ENCODE measurements at places on chromosomes 3 and 15. TPM values are rescaled to one million over a fixed set of nuclear protein-coding genes. Genes with fewer than 3 reads are reported as not detected.

The RTP4 gene
- 4.2 TPM for total RNA-seq

The SCAMP5 gene
- total RNA-seq: 0.09 TPM

The SLC22A14 gene
- 0.20 TPM for total RNA-seq

The CFAP92 gene
- total RNA-seq: 0.43 TPM

The OTOL1 gene
- not detected for total RNA-seq

The ZBTB38 gene
- total RNA-seq: 40.3 TPM

The NMB gene
- total RNA-seq: 3.8 TPM

The LINGO1 gene
- total RNA-seq: not detected

The FBXL22 gene
- 0.33 TPM for total RNA-seq

The GPR87 gene
- not detected for total RNA-seq

The DUOXA1 gene
- not detected for total RNA-seq

The C3orf20 gene
- not detected for total RNA-seq
